ENCODE measurements at places on chromosomes 6 and 20.

- no peak for DNase-seq
Observed at GRCh38 chr6:44561832-44562665, 174.5 kb downstream of the CDC5L start.

GRCh38 chr6:41336824-41337223 lies 1.4 kb downstream of the NCR2 start:
- DNase-seq: no peak

DNA sequence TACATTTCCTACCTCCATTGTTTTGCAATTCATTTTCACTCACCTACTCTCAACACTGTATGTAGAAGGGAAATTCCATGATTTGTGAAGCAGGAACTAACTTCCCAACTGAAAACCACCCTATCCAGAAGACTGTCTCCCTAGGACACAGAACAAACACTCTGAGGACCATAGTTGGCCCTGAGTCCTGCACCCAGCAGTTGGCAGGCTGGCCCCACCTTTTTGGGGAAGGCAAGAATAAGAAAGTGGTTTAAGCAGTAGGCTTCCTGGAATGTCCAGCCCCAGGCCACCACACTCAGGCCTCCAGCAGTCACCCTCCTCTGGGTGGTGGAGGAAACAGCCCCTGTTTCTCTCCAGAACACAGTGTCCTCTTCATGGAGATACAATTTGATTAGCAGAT lies 258.8 kb downstream of the ARHGAP18 start:
- no peak for DNase-seq

GRCh38 chr6:73942592-73943186 lies 246.7 kb downstream of the CD109 start:
- peak; percentile 77 for DNase-seq

- DNase-seq: no peak
Observed at GRCh38 chr6:110418594-110418993, 3.2 kb upstream of the DDO start.

- peak; percentile 52 for DNase-seq
Observed at GRCh38 chr6:145214570-145214969, 520.8 kb downstream of the EPM2A start.

DNA sequence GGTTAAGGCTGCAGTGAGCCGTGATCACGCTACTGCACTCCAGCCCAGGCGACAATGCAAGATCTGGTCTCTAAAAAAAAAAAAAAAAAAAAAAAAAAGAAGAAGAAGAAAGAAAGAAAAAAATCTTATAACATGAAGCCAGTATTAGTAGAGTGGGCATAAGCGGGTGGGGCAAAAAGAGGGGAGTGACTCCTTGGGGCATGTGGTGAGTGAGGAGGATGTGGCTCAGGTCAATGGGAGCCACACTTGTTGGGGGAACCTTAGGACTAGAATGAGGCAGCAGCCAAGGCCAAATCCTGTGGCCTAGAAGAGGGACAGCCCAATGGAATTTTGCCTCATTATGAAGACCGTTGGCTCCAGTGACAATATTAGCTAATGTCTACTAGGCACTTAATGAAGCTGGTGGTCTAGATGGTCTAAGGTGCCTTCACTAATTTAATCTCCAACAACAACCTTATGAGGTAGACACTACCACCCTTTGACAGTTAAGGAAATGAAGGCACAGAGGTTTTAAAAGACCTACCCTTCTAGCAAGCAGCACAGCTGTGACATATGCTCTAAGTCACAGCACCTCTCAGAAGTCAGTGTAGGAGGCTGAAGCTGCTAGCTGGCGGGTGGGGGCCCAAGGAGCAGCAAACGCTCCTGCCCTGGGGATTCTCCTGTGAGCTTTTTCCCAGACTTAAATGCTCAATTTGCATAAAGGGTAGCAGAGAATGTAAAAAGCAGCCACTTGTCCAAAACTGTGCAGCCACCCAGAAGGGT lies 23.6 kb upstream of the ARMC12 start:
- no peak for DNase-seq

DNA sequence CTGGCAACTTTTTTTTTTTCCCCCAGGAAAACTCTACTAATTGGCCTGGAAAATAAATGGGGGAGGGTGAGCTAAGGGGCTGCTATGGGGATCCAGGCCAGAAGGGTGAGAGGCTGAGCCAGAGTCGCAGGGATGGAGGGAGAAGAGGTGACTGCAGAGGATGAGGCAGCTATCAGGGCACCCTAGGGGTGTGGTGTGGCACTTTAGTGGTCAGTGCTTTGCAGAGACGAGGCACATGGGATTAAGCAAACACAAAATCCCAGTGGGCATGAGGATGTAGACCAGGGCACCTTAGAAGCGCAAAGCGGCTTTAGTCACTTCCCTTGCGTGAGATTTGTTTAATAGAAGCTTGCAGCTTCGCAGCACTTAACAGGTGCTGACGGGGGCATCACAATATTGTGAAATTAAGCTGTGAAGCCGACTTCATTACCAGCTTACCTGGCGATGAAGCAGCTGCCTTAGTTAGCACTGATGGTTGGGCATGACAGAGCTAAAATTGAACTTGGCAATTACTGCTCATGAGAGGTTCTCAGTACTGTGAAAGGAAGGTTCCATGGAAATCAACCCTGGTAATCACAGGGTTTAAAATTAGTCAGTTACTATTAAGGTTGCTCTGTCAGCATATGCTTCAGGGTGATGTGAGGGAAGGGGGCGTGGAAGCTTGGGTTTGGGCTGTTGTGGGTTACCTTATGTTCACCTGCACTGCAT lies 26.0 kb downstream of the TOX2 start:
- no peak for DNase-seq

- DNase-seq: no peak
Observed at GRCh38 chr6:4303638-4304037, 168.3 kb upstream of the ECI2 start.

DNA sequence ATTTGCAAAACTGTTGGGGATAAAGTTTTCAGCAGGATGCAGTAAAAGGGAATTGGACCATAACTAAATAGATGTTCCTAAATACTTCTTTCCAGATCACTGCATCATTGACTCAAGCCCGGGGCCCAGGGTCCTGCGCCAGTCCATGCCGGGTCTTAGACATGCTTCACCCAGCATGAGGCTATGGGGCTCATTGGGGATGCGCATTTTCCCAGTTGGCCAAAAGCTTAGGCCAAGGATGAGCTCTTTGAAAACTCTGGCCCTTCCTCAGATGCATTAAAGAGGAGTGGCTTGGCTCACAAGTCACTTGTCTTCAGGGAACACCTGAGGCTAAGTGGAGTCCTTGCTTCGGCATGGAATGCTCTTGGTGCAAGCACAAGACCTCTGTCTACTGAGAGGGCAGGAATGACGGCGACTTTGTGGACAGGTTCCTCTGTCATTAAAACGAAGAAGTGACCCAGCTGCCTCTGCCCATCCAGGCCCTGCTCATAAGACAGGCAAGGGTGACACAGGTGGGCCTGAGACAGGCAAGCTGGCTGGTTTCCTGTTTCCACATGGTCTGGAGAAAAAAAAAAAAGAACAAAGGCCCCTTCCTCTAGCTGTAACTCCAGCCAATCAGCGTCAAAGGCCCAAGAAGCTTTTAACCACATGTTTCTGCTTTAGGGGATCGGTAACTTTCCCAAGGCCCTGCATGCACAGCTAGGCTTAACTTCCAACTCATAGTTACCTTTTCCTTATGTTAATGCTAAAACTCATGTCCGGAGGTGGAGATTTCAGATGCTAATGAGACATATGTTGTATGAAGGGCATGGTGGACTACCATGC lies 81.4 kb upstream of the CDH4 start:
- DNase-seq: no peak

DNA sequence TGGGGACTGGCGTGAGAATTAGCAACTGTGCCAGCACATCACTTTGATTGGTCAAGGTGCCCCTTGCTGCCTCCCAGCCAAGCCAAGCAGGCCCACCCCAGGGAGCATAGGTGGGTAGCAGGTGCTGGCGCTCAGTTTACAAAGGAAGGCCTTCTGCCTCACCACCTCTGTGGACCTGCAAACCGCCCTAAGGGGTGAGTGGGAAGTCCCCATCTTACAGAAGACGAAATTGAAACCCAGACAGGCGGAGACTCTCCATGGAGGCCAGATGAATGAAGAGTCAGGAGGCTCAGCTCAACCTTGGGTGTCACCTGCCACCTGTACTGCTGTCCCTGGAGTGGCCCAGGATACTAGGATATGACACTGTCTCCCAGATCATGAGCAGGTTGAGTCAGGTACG lies 21.5 kb upstream of the MAS1L start:
- DNase-seq: no peak

GRCh38 chr20:33539129-33539528 lies 49.2 kb downstream of the CBFA2T2 start:
- DNase-seq: peak; percentile 45

DNA sequence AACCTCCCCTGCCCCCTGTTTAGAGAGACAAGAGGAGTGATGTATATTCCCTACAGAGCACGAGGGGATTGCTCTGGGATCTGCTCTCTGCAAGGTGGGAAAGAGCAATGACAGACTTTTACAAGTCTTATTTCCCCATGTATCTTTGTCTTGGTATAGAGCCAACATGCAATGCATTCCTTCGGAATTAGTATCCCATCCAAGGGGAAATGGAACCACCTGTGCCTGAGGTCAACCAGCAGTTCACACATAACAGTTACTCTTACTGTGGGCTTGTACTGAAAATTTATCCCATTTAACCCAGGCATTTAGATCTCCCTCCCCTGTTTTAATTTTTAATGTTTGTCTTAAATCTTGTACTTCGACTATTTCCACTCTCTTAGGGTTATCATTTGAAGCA lies 250.4 kb downstream of the C6orf118 start:
- DNase-seq: no peak

- DNase-seq: no peak
Observed at GRCh38 chr6:136763716-136764516, 28.4 kb downstream of the MAP3K5 start.

DNA sequence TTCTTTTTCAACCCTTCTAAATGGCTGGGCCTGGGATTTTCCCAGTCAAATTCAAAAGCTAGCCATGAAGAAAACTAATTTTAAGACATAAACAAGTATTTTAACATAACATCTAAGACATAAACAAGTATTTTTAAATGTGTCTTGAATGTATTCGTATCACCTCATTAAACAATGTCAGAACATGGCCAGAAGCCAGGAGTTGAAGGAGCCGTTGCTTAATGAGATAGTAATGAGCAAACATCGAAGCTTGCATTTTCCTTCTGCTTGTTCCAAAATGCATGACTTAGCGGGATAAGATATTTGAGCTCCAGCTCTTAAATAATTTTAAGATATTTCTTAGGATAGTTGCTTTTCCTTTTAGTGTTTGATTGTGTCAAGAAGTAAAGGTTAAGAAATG lies 4.2 kb upstream of the RNF182 start:
- DNase-seq: no peak

All from fibroblast of mammary gland (primary cell).